Germinal center (tissue), 1 donor: ENCODE measurements at places on chromosomes 16 and 17.

DNA sequence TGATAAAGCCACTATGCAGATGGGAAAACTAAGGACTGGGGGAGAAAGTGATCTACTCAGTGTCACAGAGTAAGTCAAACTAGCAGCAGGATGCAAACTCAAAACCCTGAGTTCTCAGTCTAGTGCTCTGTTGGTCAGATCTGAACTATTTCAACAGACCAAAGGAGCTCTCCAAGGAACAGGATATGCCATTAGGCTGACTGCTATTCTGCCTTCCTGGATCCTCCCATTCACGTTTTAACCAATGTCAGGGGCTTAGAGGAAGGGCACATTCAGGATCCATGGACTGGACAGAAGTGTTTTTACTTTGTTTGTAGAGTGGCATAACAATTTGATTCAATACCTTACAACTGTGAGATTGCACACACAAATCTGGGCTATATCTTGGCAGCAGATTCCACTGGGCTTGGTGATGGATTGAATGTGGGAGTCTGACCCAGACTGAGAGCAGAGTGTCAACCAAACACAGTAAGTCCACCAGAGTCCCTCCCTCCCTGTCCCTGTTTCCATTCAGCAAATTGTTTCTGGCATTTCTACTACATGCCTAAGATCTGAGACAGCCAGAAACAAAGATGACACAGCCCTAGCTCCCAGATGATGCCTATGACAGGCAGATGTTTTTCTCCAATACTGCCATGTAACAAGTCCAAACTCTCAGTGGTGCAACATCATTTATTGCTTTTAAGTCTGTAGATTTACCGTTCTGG lies 337.8 kb upstream of the CDH5 start:
- no peak for DNase-seq

- no peak for DNase-seq
These were observed 36.3 kb upstream of the ZNF750 start for GRCh38 chr17:82876149-82876548.

DNA sequence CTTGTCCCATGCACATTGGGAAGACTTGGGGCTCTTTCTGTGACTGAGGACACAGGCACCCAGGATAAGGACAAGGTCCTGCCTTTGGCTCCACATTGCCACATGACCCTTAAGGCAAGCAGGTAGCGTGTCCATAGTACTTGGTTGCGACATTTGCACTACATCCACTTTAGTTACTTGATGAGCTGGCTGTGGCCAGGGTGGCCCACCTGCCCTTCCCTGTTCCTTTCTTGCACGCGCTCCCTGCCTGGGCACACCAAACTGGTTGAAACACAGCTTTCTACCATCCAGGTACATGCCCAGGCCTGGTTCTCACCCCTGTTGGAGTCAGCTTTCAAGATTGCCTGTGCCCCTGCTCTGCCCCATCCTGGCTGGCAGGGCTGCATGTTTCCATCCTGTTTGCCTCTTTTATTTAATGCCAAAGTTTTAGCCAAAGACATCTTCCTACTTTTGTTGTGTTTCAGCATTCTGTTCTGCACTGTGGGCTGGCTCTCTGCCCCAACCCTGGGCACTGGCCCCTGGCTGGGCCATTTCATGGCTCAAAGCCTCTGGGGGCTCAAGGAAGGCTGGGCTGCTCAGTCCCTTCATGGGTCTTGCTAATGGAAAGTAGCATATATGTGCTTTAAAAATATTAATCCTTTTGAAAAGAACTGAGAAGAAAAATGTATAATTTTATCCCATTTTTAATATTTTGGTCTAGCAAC lies 3.2 kb downstream of the B3GNT9 start:
- no peak for DNase-seq

DNA sequence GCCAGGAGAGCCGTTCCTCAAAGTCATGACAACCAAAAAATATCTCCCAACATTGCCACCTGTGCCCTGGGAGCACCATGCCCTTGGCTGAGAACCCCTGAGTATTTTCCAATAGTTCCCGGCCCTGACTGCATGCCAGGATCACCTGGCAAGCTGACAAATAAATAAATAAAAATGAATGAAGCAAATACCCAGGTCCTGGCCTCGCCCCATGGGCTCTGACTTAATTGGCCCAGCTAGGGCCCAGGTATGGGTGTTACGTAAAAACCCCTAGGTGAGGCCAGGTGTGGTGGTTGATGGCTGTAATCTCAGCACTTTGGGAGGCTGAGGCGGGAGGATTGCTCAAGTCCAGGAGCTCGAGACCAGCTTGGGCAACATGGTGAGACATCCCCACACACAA lies 2.7 kb upstream of the C16orf74 start:
- DNase-seq: no peak

- no peak for DNase-seq
These were observed 167.1 kb upstream of the CDH13 start for GRCh38 chr16:82459580-82460256.

- no peak for DNase-seq
These were observed 16.1 kb upstream of the UBTF start for GRCh38 chr17:44235583-44235936.

- no peak for DNase-seq
These were observed 236.4 kb downstream of the PRKCA start for GRCh38 chr17:66538776-66539175.

DNA sequence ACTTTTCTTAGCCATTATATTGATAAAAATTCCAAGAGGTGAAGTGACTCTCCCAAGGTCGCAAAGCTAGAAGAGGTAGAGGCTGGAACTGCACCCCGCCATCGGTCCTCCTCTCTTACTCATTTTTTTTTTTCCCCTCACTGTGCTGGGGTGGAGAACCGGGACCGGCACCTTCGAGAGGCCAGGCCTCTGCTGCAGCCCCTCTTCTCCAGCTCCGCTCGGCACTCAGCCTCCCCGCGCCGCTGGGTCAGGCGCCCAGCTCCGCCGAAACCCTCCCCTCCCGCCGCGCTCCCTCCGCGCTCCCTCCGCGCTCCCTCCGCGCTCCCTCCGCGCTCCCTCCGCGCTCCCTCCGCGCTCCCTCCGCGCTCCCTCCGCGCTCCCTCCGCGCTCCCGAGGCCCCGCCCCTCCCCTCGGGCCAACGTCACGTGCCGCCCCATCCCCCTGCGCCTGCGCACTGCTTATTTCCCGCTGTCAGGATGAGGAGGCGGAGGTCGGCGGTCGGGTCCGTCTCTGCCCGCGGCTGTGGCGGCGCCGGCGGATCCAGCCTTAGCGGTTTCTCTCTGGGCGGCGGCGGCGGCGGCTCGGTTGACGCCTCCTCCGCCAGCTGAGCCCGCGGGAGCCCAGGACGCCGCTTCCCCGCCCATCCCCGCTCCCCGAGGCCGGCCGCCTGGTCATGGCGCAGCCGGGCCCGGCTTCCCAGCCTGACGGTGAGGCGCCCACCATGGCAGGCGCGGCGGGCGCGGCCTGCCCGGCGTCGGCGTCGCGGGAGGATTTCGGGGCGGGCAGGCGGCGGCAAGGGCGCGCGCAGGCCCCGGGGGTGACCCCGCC lies at the start of gene RABEP1:
RABEP1 (plus strand) TSS at position 471 of the 828 bp plus-strand sequence; CDS start at position 674, 203 bp downstream.
- peak; percentile 91 for DNase-seq

DNA sequence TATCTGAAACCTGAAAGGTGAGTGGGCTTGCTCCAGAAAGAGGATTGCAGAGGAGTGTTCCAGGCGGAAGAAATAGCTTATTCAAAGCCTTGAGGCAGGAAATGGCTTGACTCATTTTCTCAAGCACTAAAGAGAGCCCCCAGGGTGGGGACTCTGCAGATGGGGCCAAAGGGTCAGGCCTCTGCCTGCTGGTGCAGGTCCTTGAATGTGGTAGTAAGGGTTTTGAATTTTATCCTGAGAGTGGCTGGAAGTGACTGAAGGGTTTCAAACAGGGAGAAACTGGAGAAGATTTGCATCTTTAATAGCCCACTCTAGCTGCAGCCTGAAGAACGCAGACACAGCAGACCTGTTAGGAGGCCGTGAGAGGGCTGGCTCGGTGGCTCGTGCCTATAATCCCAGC lies 144.4 kb downstream of the CCT6B start:
- no peak for DNase-seq

- no peak for DNase-seq
These were observed 10.5 kb downstream of the HEXIM2 start for GRCh38 chr17:45172232-45172540.

DNA sequence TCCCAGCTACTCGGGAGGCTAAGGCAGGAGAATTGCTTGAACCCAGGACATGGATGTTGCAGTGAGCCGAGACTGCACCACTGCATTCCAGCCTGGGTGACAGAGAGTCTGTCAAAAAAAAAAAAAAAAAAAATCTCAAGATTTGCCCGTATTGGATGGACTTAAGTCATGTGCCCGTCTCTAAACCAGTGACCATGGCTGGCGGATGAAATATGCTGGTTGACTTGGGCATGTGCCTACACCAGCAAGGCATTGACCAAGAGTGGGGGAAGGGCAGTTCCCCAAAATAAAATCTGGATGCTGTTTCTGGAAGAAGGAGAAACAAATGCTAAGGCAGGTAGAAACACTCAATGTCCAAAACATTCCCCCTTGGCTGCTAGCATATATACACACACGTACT lies 21.5 kb upstream of the COL1A1 start:
- DNase-seq: no peak

- peak; percentile 99 for DNase-seq
These were observed 12.1 kb downstream of the HSD3B7 start for GRCh38 chr16:30996985-30997724.

DNA sequence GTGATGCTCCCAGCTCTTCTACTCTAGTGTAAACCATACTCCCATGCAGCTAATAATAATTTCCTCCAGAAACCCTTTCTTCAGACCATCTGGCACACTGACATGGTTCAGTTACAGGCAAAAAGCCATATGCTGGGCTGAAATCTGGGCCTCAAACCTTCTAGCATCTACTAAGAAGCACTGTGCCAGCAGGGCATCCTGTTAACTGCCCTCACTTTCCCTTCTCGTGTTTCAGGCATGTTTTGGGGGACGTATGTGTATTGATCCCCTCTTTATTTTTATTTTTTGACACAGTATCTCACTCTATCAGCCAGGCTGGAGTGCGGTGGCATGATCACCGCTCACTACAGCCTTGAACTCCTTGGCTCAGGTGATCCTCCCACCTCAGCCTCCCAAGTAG lies 33.3 kb downstream of the STAT5A start:
- no peak for DNase-seq

GRCh38 chr16:80447241-80447640 lies 93.6 kb upstream of the DYNLRB2 start:
- DNase-seq: no peak

GRCh38 chr17:15996322-15996721 lies 3.2 kb downstream of the ZSWIM7 start:
- no peak for DNase-seq

DNA sequence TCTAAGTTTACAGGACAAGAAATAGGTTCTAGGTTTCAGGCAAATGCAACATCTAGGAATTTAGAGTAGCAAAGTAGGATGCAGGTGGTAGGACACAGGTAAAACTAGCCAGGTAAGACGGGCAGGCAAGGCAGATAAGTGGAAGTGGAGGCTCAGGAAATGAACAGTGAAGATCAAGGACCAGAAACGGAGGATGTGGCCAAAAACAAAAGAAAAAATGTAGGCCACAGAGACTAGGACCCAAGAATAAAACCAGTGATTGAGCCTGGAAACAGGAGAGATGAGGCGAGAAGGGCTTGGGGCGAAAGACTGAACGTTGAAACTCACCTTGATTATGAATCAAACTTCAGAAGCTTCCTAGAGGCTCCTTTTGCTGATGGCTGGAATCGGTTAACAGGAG lies 24.0 kb downstream of the CPSF4L start:
- no peak for DNase-seq

DNA sequence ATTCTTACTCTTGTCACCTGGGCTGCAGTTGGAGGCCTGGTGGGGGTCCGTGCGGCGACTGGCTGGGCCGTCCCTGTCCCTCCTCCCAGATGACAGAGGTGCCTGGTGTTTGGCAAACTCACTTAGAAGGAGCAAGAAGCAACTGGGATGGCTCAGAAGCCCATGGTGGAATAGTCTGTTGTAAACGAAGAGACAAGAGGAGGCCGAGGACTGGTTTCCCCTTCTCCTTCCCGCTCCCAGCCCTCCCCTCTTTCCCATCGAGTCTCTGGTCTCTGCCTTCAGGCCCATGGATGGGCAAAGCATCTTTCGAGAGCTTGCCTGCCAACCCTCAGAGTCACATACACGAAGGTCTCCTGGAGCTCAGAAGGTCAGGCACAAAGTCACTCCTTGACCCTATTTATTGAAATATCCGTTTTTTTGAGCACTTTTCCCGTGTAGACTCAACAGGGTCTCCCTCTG lies 364.4 kb downstream of the SEC14L1 start:
- DNase-seq: no peak

GRCh38 chr17:46930051-46930450 lies 7.1 kb downstream of the GOSR2 start:
- no peak for DNase-seq

DNA sequence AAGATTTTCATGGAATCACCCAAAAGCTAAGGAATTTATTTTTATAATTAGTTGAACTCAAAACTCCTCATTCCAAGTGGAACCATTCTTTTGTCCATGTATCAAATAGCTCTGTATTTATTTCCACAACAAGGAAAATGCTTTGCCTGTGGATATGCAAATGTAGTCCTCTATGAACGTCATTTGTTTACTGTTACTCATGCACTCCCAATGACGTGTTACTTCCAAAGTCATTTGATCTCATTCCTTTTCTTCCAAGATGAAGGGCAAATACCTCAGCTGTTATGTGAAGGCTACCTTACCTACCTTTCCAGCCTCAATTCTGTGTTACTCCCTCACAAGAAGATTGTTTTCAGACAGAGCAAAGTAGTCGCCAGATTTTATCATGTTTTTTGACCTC lies 83.7 kb downstream of the ITFG1 start:
- DNase-seq: no peak

DNA sequence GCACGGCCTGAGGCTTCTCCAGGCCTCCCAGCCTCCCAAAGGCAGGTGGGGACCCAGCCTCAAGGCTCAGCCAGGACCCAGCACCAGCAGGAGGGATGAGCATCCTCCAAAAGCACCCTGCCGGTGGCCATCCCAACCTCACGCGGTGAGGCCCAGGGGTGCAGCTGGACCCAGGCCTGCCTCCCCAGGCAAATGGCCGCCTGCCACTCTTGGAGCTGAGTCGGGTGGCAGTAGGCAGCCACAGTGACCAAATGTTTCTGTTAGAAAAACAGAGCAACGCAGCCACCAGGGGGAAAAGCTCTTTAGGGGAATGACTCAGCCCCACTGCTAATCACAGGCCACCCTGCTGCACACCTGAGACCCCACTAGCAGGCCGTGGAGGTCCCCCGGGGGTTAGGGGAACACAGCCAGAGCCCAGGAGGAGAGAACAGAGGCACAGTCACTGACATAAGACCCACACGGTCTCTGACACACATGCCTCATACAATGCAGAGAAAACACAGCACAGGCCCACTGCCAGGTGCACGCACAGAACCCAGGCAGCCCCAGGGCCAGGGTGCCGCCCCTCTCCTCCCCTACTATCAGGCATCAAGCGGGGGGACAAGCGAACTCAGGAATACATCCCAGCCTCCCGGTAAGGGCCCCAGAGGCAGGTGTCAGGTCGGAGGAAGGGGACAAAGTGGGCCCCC lies 12.4 kb downstream of the BCAR1 start:
- DNase-seq: no peak
